ENCODE measurements at places on chromosomes 2 and 18.

DNA sequence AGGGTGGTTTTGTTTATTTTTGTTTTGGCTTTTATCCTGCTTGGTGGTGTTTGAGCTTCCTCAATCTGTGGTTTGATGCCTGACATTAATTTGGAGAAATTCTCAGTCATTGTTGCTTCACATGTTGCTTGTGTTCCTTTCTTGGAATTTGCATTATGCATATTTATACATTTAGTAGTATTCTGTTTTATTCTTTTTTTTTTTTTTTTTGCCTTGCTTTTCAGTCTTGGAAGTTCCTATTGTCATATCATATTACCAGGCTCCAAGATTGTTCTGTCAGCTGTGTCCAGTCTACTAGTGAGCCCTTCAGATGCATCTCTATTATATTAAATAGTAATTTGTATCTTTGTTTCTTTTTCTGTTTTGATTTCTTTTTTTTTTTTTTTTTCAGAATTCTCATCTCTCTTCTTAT, 77.0 kb downstream of the EPC2 start:
- no peak for DNase-seq

- no peak for DNase-seq
Observed at GRCh38 chr18:56789004-56789888, 138.1 kb downstream of the WDR7 start.

DNA sequence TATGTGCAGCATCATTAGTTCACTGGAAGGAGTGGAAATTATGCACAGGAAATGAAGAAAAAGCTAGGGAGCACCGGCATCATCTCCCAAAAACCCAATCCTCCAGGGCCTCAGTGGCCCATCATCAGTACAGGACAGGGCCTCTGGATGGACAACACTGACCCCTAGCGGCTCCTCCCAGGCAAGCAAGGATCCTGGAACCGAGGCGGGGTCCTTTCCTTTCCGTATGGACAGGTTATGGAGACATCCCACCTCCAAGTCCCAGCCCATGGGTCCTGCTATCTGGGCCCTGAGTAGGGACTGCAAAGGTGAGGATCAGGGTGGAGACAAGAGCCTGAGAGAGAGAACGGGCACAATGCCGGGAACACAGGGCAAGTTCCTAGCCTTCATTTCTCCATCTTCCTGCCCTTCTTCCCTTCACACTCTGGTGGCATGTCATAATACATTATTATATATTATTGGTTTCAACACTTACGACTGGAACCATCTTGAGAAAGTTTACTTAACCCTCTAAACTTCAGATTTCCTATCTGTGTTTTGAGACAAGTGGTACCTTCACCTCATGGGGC, 68.2 kb downstream of the ZNF516 start:
- DNase-seq = no peak

GRCh38 chr18:54210463-54210862, 14.0 kb downstream of the MBD2 start:
- no peak for DNase-seq

GRCh38 chr18:3453540-3454364, 3.8 kb downstream of the TGIF1 start:
- DNase-seq = no peak

GRCh38 chr2:174681099-174682006, 82.9 kb downstream of the CHRNA1 start:
- DNase-seq = no peak

DNA sequence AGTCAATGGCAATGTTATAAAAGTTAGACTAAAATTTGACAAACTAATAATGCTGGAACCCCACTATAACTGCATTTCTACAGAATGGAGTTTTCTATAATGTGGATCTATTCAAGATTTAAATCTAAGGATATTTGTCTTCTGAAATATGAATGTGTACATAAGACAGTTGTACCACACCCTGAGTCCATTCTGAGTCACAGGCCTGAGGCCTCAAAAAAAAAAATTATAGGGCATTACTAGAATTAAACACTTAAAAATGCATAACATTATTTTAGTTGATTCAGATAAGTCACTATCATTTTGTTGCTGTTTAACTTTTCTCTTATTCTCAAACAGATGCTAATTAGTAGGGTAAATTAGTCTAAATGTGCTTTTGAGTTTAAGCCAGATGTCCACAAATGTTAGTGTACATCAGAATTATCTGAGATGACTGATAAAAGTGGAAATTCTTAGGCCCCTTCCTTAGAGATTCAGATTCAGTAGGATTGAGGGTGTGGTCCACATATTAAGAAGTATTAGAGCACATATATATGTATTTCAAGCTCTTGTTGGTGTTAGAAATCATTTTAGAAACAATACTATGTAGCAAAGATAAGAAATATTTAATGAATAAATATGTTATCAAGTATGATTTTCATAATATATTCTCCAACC, 42.4 kb upstream of the COL5A2 start:
- DNase-seq = no peak

GRCh38 chr2:162067596-162067995, 6.4 kb downstream of the DPP4 start:
- DNase-seq = no peak

GRCh38 chr2:78978340-78978739, 47.2 kb upstream of the REG3G start:
- DNase-seq = no peak

GRCh38 chr2:128941751-128942150, 623.1 kb upstream of the HS6ST1 start:
- DNase-seq = no peak

GRCh38 chr2:105741174-105741573, 3.5 kb upstream of the NCK2 start:
- no peak for DNase-seq

DNA sequence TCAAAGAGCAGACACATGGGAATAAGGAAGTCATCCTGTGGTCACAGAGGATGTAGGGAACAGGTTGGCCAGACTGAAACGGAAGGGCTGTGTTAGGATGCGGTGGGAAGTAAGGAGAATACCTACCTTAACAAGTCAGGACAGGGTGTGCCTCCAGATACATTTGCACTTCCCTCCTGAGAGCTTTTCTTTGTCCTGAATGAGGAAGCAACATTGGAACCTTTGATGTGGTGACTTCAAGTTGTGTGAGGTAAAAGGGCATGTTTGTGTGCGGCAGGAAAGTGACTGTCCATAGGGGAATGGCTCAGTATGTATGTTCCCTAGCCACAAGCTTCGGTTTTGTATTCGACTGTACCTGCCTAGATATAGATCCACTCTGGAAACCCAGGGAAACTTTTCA, 24.9 kb upstream of the LRRTM1 start:
- DNase-seq = no peak

DNA sequence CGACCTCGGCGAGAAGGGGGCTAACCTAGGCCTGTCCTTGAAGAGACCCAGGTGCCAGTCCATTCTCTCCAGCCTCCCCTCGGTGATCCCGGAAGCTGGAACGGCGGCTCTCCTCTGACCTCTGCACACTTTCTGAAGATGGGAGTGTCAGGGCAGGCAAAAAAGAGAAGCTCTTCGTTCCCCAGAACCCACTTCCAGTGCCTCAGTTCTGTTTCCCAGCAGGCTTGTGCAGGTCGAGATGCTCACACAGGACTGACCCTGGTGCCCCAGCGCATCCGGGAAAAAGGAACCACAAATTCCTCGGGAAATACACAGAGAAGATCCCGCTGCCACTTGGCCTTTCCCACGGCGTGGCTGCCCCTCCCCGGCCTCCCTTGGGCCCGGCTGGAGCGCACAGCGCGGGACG, 681 bp upstream of the PTPN18 start:
- DNase-seq = no peak

Data from DMS153 (cell line).